ENCODE measurements at places on chromosomes 2 and 18. TPM values are rescaled to one million over a fixed set of nuclear protein-coding genes. Genes with fewer than 3 reads are reported as not detected.

DNA sequence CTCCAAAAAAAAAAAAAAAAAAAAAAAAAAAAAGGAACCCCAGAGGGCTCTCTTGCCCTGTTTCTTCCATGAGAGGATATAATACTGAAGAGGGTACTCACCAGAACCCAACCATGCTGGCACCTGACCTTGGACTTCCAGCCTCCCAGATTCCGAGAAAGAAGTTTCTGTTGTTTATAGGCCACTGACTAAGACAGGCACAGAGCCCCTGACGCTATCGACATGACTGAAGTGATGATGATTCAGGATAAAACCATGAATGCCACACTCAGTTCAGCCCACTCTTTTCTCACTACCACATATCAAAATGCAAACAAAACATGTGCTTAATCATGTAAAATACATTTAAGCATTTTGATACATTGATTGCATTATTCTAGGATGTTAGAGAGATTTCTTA lies 66.1 kb upstream of the CDCA7 start:
- no peak for DNase-seq
- H3K27me3 ChIP-seq: no peaks in the 10 kb centered on the region
- H3K36me3 ChIP-seq: no peaks in the 10 kb centered on the region
- no peak overlapping the region for H3K4me3 ChIP-seq
- H3K4me1 ChIP-seq: peaks cover 3% of the 10 kb centered on the region

- H3K4me3 ChIP-seq: no peak overlapping the region
- DNase-seq: no peak
- no peaks in the 10 kb centered on the region for H3K27me3 ChIP-seq
- H3K27ac ChIP-seq: no peak overlapping the region
- H3K36me3 ChIP-seq: no peaks in the 10 kb centered on the region
- H3K4me1 ChIP-seq: no peaks in the 10 kb centered on the region
These were observed 58.8 kb upstream of the NOL4 start for GRCh38 chr18:34283506-34283905.

DNA sequence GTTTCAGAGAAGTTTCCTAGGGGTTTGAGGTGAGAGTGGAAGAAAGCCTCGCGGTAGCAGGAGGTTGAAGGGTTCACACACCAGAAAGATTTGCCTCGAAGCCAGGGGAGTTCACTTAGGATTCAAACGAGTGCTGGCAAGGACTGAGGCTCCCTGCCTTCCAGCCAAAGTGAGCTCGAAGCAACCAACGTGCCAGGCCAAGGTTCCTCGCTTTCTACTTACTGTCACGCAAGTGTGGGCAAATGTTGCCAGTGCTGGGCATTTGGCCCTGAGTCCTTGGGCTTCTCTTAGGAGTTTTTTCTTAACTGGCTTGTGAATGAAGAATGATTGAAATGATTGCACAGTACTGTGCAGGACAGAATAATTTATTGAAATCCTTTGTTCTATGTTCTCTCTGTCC lies 53.6 kb downstream of the TMEM178A start:
- H3K4me1 ChIP-seq: no peaks in the 10 kb centered on the region
- DNase-seq: no peak
- no peak overlapping the region for H3K4me3 ChIP-seq
- no peaks in the 10 kb centered on the region for H3K36me3 ChIP-seq
- H3K27ac ChIP-seq: no peak overlapping the region

DNA sequence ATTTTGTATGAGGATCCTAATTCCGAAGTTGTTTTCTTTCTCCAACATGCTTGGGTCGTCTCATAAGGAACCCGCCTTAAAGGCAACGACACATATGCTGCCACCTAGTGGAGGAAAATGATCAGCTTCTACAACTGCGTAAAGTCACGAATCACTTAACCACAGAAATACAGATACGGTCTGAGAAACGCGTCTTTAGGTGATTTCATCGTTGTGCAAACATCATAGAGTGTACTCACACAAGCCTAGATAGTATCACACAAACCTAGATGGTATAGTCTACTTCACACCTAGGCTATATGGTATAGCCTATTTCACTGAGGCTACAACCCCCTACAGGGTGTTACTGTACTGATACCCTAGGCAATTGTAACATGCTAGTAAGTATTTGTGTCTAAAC lies 13.1 kb downstream of the GNLY start:
- peak overlapping the region; percentile 89 for H3K27ac ChIP-seq
- no peaks in the 10 kb centered on the region for H3K27me3 ChIP-seq

GRCh38 chr18:3832025-3832638 lies 382.2 kb downstream of the TGIF1 start:
- H3K36me3 ChIP-seq: no peaks in the 10 kb centered on the region
- no peaks in the 10 kb centered on the region for H3K27me3 ChIP-seq
- no peaks in the 10 kb centered on the region for H3K4me1 ChIP-seq
- H3K27ac ChIP-seq: no peak overlapping the region
- H3K4me3 ChIP-seq: no peak overlapping the region

- H3K27ac ChIP-seq: peak overlapping the region; percentile 34
- no peak for DNase-seq
- no peak overlapping the region for H3K4me3 ChIP-seq
- peaks cover 24% of the 10 kb centered on the region for H3K4me1 ChIP-seq
These were observed 111.3 kb upstream of the MCFD2 start for GRCh38 chr2:47026748-47027534.

DNA sequence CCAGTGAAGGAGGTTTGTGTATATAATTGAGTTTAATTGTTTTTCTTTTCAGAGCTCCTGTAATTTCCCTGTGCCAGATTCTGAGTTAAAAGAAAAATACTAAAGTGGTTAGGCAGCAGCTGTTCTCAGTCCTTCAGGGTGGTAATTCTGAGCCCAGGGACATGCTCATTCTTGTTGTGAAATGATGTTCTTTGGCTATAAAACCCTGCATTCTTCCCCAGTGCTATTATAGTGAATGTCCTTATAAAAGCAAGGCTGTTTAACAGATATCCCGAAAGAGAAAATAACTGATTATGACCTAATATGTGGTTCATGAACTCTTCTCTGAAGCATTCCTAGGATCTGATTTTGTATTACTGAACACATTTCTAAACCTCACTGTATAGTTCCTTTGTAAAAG lies 34.0 kb downstream of the ADAM23 start:
- no peak overlapping the region for H3K4me3 ChIP-seq
- no peaks in the 10 kb centered on the region for H3K4me1 ChIP-seq
- H3K36me3 ChIP-seq: no peaks in the 10 kb centered on the region
- no peaks in the 10 kb centered on the region for H3K27me3 ChIP-seq

- H3K4me3 ChIP-seq: no peak overlapping the region
- H3K27ac ChIP-seq: no peak overlapping the region
- no peak for DNase-seq
- H3K4me1 ChIP-seq: peaks cover 6% of the 10 kb centered on the region
These were observed 312.4 kb upstream of the MC4R start for GRCh38 chr18:60684843-60685513.

DNA sequence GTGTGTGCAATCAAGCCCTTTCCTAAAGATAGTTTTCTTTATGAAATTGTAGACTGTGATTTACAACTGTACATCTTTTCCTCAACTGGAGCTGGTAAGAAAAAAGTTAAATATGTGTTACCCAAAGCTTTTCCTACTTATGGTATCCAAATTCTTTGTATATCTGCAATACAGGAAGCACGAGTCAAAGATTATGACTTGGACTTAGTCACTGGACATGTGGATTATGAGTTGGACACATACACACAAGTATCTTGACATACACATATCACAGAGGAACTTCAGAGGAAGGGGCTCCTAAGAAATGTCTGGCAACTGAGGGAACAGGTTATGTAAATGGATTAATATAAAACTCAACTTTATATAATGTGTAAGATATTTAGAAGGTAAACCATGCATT lies 35.2 kb downstream of the PRELID3A start:
- H3K4me3 ChIP-seq: no peak overlapping the region
- H3K27ac ChIP-seq: no peak overlapping the region
- no peaks in the 10 kb centered on the region for H3K27me3 ChIP-seq
- no peaks in the 10 kb centered on the region for H3K4me1 ChIP-seq
- DNase-seq: no peak

- no peak for DNase-seq
- peaks cover 3% of the 10 kb centered on the region for H3K36me3 ChIP-seq
- no peak overlapping the region for H3K4me3 ChIP-seq
These were observed 15.2 kb upstream of the ZFP36L2 start for GRCh38 chr2:43241558-43241957.

- H3K27ac ChIP-seq: no peak overlapping the region
- H3K27me3 ChIP-seq: no peaks in the 10 kb centered on the region
- H3K36me3 ChIP-seq: peaks cover 8% of the 10 kb centered on the region
These were observed 2.2 kb downstream of the ELAC1 start for GRCh38 chr18:50970006-50970405.

- H3K4me1 ChIP-seq: peaks cover 21% of the 10 kb centered on the region
- H3K27me3 ChIP-seq: no peaks in the 10 kb centered on the region
- H3K27ac ChIP-seq: no peak overlapping the region
- peak; percentile 44 for DNase-seq
These were observed 4.7 kb upstream of the SLC20A1 start for GRCh38 chr2:112640800-112641675.

- no peak overlapping the region for H3K27ac ChIP-seq
- peaks cover 2% of the 10 kb centered on the region for H3K27me3 ChIP-seq
- H3K4me1 ChIP-seq: no peaks in the 10 kb centered on the region
- no peak for DNase-seq
- no peaks in the 10 kb centered on the region for H3K36me3 ChIP-seq
These were observed 149.2 kb upstream of the COPS8 start for GRCh38 chr2:236936446-236936940.

- H3K27ac ChIP-seq: no peak overlapping the region
- H3K36me3 ChIP-seq: no peaks in the 10 kb centered on the region
- DNase-seq: no peak
- H3K4me1 ChIP-seq: no peaks in the 10 kb centered on the region
These were observed 160.9 kb downstream of the MYO5B start for GRCh38 chr18:50034029-50034428.

DNA sequence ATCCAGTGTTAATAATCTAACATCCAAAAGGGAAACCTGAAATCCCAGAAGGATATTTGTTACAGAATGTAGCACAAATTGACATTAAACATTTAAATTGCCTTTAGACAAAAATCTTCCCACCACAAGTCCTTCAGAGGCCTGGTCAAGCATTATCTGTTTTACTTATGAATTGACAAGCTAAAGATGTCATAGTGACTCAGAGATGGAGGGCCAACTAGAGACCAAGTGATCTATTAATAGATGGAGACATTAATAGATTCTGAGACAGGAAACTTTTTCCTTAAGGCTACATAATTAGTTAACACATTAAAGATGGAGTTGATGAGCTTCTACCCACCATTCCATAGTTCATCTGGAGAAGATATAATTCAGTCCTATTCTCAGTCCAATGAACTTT lies 526.2 kb downstream of the IRS1 start:
- H3K36me3 ChIP-seq: no peaks in the 10 kb centered on the region
- H3K4me1 ChIP-seq: no peaks in the 10 kb centered on the region
- no peak for DNase-seq
- no peaks in the 10 kb centered on the region for H3K27me3 ChIP-seq
- no peak overlapping the region for H3K27ac ChIP-seq

GRCh38 chr2:65458999-65459398 lies 26.6 kb upstream of the SPRED2 start:
- no peaks in the 10 kb centered on the region for H3K27me3 ChIP-seq
- H3K36me3 ChIP-seq: no peaks in the 10 kb centered on the region
- H3K4me3 ChIP-seq: no peak overlapping the region
- H3K4me1 ChIP-seq: no peaks in the 10 kb centered on the region

DNA sequence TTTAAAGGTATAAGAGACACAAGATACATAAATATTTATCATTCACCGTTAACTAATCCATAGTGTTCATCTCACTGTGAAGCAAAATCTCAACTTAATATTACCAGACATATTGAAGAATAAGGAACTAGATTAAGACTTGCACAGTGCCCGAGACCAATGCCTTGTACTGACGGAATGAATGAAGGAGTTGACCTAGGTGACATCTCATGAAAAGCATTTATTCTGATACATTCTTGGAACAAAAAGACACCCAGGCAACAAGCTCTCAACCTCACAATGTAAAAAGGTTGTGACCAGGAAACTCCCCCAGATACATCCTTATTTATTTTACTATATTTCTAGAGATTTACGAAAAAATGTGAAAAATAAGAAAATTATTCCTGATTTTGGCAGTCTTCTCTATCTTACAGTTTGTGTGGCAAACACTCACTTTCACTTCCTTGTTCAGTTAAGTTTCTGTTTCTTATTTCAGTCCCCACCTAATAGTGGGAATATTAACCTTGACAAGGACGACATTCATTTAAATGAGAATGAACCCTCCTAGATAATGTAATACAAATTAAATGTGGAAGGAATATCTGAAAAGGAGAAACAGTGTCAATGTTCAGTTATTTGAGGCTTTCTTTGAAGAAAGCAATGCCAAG lies 28.4 kb downstream of the M1AP start:
- H3K27ac ChIP-seq: no peak overlapping the region
- H3K27me3 ChIP-seq: peaks cover under 1% of the 10 kb centered on the region
- DNase-seq: no peak
- H3K4me1 ChIP-seq: no peaks in the 10 kb centered on the region
- H3K36me3 ChIP-seq: no peaks in the 10 kb centered on the region
- no peak overlapping the region for H3K4me3 ChIP-seq

DNA sequence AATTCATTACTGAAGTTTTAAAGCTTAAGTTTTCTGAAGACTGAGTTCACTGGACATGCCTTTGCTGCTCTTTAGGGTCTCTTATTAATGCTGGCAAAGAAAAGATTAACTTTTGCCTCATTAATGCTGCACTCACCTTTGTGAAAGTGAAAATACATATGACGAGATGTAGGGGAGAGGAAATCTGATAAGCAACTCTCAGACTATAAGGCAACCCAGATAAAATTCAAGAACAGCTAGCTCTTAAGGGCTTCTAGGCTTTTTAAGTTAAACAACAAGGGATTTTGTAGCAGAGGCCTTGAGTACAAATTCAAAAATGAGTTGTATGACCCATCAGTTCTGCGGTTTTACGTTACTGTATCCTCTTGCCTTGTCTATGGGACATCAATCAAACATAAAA lies 143.7 kb downstream of the USP34 start:
- H3K4me3 ChIP-seq: no peak overlapping the region
- peaks cover 75% of the 10 kb centered on the region for H3K36me3 ChIP-seq
- no peaks in the 10 kb centered on the region for H3K4me1 ChIP-seq
- no peaks in the 10 kb centered on the region for H3K27me3 ChIP-seq
- no peak for DNase-seq

GRCh38 chr2:22855761-22856184 lies 529.2 kb upstream of the KLHL29 start:
- H3K4me1 ChIP-seq: no peaks in the 10 kb centered on the region
- H3K27ac ChIP-seq: no peak overlapping the region
- no peaks in the 10 kb centered on the region for H3K27me3 ChIP-seq
- no peaks in the 10 kb centered on the region for H3K36me3 ChIP-seq
- H3K4me3 ChIP-seq: no peak overlapping the region
- DNase-seq: no peak

GRCh38 chr18:49464718-49465598 lies 4.5 kb upstream of the DYM start:
- H3K36me3 ChIP-seq: no peaks in the 10 kb centered on the region
- no peaks in the 10 kb centered on the region for H3K27me3 ChIP-seq
- DNase-seq: no peak
- peaks cover 8% of the 10 kb centered on the region for H3K4me1 ChIP-seq

GRCh38 chr2:176490061-176490861 lies 221.0 kb downstream of the MTX2 start:
- peak overlapping the region; percentile 91 for H3K27ac ChIP-seq
- H3K27me3 ChIP-seq: peaks cover 6% of the 10 kb centered on the region
- no peaks in the 10 kb centered on the region for H3K36me3 ChIP-seq
- DNase-seq: no peak

Gene VWA3B
- total RNA-seq: not detected

Gene CABYR
- total RNA-seq: 0.76 TPM

Gene IL1R1
- 60.4 TPM for total RNA-seq

Gene MARCHF4
- total RNA-seq: 0.23 TPM

Gene BMP10
- not detected for total RNA-seq

Gene SCN1A
- not detected for total RNA-seq

Gene SAG
- not detected for total RNA-seq

Gene HAT1
- total RNA-seq: 23.6 TPM

Gene SKOR2
- total RNA-seq: not detected

Gene TDRD15
- total RNA-seq: not detected

Gene CYRIA
- total RNA-seq: 4.0 TPM

Data from suprapubic skin (tissue), 4 donors.